Stimulated activated CD8-positive, alpha-beta memory T cell treated with anti-CD3 and anti-CD28 coated beads, Interleukin-2, amount 100 ng/mL, for 1 hour (primary cell): ENCODE measurements at places on chromosomes 1 and 21.
A peak's percentile ranks its signal among the peaks of the same experiment; 100 is the strongest.

DNA sequence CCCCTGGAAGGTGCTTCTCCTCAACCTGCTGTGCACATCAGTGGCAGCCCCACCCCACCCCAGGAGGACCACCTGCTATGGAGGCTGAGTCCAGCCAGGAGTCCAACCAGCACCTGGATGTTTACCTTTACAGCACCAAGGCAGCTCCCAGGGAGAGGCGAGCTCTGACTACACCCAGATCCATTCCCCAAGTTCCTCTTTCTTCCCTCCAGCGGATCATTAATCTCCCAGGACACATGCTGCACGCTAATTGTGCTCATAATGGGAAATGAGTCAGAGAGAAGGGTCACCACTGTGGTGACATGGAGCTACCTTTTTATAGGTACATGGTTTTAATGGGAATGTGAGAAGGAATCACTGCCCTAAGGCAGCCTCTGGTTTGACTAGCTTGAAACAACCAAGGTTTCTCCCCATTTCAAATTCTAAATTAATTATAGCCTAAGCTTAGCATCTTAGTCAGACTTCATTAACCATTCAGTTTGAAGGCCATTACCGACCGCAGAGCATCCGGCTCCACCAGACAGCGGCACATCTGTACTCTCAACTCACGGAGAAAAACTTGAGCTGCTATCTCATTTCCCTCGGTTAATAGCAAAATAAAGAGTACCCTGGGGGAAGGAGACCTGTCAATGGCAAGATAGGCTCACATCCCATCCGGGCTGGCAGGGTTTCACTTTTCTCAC lies 173.1 kb upstream of the GALNT2 start:
- no peak for DNase-seq

GRCh38 chr1:224266105-224266914 lies 63.7 kb downstream of the NVL start:
- DNase-seq = no peak

DNA sequence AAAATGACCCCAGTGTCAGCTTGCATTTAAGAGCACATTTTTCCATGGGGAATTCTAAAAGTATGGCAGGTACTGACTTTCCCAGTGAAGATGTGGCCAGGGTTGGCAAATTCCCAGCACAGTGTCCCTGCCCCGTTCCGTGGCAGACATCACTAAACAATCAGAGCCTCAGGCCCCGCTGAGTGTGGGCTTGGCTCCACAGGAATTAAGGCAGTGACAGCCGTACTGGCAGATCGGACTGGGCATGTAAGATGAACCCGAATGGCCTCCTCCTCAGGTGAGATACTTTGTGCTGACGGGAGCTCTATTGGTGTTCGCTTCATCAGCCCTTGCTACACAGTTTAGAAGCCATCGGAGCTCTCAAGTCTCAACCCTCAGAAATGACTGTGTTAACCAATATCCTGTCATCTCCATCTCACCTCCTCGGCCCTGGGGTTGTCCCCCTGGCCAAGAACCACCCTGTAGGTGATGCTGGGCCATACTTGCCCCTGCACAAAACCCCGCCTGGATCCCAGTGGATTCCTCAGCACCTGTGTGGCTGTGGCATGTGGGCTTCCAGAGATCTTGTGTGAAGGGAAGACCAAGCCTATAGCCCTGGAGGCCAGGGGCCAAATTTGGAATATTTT lies 29.0 kb upstream of the ABCG1 start:
- no peak for DNase-seq

GRCh38 chr1:73839922-73840321 lies 358.1 kb downstream of the LRRIQ3 start:
- DNase-seq = no peak

GRCh38 chr1:47190857-47191256 lies 1.0 kb upstream of the PDZK1IP1 start:
- no peak for DNase-seq

DNA sequence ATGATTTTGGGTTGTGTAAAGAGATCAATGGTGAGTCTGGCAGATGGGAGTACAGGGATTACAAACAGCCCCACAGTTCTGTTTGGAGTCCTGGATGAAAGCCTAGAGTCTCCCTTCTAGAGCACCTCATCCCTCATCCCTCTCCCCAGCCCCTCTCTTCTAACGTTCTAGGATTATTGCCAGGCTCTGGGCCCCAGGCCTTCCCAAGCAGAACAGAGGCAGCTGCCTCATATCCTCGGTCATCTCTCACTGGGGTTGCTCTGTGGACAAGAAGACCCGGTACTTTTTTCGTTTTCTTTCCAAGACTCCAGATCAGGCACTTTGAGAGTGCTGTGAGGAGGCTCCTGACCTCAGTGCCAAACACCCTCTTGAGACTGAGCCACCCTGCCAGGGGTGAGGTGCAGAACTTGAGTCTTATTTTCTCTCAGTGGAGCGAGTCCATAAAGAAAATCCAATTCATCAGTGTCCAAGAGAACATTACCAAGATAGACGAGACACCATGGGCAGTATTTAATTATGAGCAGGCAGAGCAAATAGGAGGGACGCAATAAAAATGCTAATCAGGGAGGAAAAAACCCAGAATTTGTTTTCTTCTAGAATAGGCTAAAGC lies 17.1 kb upstream of the KCND3 start:
- no peak for DNase-seq

GRCh38 chr1:100433563-100433962 lies 81.3 kb downstream of the CDC14A start:
- no peak for DNase-seq

DNA sequence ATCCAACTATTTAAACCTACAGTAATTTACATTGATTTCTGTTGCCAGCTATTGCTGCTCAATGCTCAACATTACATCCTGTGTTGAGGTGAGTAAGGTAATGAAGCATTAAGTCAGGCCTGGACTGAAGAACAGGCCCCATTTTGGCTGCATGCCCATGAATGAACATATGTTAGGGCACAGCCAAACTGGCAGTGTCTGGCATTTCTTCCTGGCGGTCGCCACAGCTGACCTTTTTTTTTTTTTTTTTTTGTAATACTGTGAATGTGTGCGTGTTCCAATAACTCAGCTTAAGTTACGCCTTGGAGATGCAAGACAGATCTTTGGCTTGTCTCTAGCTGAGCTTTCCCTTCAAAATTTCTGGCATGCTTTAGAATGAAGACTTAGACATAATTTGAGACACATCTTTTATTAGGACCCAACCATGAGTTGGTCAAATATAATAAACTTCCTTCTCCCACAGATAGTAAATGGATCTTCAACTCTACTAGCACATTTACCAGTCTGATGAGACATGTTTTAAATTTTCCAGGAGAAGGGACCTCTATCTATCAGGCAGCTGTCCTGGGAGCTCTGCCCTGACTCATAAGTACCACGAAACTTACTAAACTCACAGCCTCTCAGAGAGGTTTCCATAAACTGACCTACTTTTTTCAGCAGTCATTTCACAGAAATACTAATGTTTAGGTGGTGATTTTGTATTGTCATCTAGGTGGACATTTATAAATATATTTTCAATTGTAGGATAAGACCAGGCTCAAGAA lies 341.1 kb upstream of the RUNX1 start:
- DNase-seq = no peak

DNA sequence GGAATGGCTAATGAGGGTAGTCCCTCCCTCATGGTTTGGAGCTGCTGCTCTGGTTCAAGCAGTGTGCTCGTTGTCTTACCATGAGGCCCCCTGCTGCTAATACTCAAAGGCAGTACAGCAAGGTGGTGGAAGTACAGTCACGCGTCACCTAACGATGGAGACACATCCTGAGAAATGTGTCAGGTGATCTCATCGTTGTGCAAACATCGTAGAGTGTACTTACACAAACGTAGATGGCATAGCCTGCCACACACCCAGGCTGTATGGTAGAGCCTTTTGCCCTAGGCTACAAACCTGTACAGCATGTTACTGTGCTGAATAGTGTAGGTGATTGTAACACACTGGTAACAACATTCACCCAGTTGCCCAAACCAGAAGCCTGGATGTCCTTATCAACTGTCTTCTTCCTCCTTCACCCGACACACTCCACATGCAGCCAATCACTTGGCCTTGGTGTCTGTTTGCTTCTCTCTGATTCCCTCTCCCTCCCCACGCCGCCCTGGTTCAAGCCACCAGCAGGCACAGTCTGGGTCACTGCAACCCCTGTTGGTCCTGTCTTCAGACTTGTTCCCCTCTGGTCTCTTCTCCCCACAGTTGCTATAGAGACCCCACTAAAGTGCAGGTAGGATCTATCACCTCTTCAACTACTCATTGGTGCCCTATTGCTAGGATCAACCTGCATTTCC lies 6.0 kb upstream of the KCNA2 start:
- no peak for DNase-seq

DNA sequence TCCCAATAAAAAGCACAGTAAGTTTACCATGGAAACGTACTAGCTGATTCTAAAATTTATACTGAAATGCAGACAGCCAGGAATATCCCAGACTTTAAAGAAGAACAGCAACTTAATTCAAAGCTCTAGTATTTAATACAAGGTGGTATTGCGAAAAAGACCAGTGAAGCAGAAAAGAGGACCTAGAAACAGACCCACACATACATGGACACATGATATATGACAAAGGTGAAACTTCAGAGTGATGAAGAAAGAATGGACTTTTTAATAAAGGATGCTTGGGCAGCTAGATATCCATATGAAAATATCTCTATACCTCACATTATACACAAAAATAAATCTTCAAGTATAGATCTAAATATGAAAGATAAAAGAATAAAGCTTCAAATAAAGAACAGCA lies 62.6 kb downstream of the COP1 start:
- no peak for DNase-seq

GRCh38 chr1:47651311-47652089 lies 213.7 kb downstream of the FOXD2 start:
- no peak for DNase-seq

GRCh38 chr1:214499732-214500131 lies 51.7 kb downstream of the PTPN14 start:
- DNase-seq = no peak

DNA sequence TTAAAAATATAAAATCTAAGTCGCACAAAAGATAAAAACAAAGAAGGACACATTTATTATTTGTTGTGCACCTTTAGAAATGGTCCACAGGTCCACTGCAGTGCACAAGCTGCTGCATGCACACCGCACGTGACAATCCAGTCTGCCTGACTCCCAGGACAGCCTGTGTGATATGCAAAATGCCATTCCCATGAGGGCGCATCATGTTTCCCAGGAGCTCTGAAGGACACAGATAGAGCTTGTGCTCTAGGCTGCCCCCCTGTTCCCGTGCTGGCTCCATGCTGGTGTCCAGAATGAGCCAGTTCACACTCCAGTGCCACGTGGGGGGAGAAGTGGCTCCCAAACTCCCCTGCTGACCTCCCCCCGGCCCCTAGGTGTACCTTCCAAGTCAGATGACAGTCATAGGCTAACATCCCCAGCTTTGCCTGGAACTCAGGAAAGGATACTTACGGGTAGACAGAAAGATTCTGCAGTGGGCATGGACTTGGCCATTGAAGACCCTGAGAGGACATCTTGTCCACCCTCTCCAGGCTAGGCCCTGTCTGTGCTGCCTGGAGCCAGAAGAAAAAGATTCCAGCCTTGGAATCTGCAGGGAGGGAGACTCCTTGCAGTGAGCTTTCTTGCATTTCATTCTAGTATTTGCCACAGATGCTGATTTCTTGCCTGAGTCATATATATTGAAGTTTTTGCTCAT lies 26.3 kb downstream of the RAB7B start:
- DNase-seq = no peak

DNA sequence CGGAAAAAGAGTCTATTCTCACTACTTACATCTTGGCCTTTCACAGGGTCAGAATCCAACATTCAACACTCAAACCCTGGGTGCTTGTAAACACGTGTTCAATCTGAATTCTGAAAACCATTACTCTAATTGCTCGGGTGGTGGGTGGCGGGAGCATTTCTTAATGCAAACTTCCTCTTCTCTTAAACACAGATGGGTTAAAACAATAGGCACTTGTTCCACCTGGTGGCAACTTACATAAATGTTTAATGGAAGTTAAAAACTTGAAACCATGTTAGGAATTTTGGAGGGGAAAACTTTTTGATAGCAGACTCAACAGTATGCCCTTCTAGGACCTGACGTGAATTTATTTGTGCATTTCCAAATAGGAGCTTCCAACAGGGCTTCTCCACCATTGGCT lies 23.4 kb upstream of the TDRD10 start:
- no peak for DNase-seq

- DNase-seq = no peak
These were observed 108.0 kb downstream of the LBR start for GRCh38 chr1:225319871-225320270.

DNA sequence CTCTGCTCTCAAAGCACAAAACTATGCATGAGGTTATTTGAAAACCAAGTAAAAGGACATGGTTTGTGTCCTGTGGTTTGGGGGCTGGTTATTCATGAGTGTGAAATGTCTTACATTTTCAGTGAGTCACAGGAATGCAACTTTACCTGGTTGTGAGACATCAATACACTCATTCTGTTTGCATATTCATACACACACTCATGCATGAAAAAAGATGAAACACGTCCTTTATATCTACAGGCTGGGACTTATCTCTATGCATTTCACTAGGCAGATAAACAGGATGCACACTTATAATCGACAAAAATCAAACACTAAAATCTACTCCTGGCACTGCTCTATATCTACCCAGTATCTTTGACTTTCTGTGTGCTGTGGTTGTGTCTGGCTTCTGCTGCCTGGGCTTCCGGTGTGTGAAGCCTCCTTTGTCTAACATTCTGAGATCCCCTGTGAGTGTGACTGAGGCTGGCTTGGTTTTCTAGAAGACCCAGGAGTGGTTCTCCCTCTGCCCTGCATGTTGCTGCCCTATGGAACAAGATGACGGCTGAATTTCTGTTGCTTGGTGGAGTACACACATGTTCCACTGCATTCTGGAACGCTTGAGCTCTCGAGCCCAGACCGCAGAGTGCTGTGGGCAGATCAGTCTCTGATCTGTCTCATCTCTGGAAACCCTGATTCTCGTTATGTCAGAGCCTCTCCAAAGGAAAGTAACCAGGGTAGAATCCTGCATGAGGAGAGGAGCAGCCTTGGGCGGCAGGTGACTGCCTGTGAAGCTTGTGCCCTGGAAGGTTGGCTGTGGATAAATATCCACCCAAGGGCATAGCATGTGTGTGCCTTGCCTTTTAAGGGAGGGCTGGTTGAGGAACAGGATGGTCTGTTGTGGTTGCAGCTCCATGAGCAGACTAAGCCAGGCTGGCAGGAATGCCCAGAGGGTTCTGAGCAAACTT lies 19.7 kb upstream of the FASLG start:
- peak; percentile 49 for DNase-seq

- DNase-seq = no peak
These were observed 33.7 kb downstream of the PTP4A2 start for GRCh38 chr1:31904339-31905092.

- no peak for DNase-seq
These were observed 5.9 kb downstream of the FCGR2A start for GRCh38 chr1:161511018-161511755.
